ENCODE measurements at places on chromosomes 3 and 15.

DNA sequence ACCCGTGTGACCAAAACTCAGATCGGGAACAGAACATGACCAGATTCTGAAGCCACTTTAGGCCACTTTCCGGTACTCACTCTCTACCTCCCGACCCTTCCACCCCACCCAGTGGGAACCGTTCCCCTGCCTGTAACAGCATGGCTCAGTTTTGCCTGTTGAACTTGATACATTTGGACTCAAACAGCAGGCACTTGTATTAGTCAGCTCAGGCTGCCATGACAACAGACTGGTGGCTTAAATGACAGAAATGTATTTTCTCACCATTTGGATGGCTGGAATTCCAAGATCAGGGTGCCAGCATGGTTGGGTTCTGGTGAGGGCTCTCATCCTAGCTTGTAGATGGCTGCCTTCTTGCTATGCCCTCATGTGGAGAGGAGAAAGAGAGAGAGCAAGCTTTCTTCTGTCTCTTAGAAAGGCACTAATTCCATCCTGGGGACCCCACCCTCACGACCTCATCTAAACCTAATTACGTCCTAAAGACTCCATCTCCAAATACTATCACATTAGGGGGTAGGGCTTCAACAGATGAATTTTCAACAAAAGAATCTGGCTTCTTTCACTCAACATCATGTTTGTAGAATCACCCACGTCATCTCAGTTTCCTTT lies 9.3 kb upstream of the SSUH2 start:
- no peak overlapping the region for H3K27ac ChIP-seq
- no peak for DNase-seq
- no peak overlapping the region for H3K4me3 ChIP-seq
- H3K27me3 ChIP-seq: no peaks in the 10 kb centered on the region

- no peaks in the 10 kb centered on the region for H3K4me1 ChIP-seq
- no peaks in the 10 kb centered on the region for H3K36me3 ChIP-seq
- H3K27me3 ChIP-seq: no peaks in the 10 kb centered on the region
- no peak overlapping the region for H3K27ac ChIP-seq
- H3K4me3 ChIP-seq: no peak overlapping the region
Observed at GRCh38 chr15:35305946-35306345, 220.9 kb upstream of the NANOGP8 start.

DNA sequence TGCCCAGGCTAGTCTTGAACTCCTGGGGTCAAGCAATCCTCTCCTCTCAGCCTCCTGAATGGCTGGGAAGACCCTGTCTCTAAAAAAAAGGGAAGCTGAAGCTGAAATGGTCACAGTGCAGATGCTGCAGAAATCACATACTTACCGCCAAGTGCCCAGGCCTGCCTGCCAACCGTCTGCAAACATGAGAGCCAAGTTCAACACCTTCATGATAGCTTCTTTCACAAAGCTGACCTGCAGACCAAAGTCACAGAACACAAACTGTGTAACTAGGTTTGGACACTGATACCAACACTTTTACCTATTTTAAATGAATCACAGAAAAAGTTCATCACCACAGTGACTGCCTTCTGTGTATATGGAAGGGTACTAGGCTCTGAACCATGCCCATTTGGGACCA lies 22.8 kb upstream of the CYFIP1 start:
- H3K27ac ChIP-seq: no peak overlapping the region
- H3K36me3 ChIP-seq: no peaks in the 10 kb centered on the region
- H3K4me1 ChIP-seq: no peaks in the 10 kb centered on the region

- no peaks in the 10 kb centered on the region for H3K36me3 ChIP-seq
- no peaks in the 10 kb centered on the region for H3K27me3 ChIP-seq
- H3K4me1 ChIP-seq: peaks cover 10% of the 10 kb centered on the region
- no peak overlapping the region for H3K4me3 ChIP-seq
- no peak for DNase-seq
- no peak overlapping the region for H3K27ac ChIP-seq
Observed at GRCh38 chr3:110905121-110905520, 166.5 kb upstream of the NECTIN3 start.

DNA sequence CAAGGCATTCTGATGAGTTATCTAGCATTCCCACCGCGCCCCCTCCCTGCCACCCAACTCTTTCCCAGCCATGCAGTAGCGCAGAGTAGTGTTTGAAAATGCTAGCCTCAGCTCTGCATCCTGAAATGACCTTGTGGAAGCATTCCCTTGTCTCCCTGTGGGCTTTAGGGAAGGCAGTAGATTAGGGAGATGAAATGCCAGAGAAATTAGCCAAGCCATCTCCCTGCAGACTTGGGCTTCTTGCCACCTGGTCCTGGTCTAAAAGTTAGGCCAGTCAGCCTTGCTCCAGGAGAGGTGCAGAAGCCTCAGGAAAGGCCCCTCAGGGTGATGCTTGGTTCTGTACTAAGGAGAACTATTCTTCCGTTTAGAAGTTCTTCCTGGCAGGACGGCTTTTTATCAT lies 231.2 kb downstream of the CACNA2D3 start:
- no peak overlapping the region for H3K27ac ChIP-seq
- DNase-seq: no peak
- no peaks in the 10 kb centered on the region for H3K36me3 ChIP-seq
- no peaks in the 10 kb centered on the region for H3K27me3 ChIP-seq
- H3K4me3 ChIP-seq: no peak overlapping the region

DNA sequence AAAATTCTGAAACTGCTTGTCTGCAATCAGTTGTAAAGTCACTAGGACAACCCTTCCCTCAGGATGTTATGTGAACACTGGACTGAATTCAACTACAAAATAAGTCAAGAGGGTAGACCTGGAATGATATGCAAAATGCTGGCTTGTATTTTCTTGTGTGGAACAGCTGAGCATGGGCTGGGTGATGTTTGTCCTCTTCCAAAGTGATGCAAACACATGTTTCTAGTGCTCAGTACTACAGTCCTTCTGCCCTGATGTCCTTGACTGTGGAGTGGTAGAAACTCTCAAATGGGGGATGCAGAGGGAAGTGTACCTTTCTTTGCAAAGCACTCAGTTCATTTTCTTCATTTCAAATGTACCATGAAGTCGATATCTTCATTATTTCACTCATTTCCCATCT lies 258.6 kb downstream of the THSD4 start:
- no peaks in the 10 kb centered on the region for H3K27me3 ChIP-seq
- no peak for DNase-seq
- H3K4me3 ChIP-seq: no peak overlapping the region
- H3K27ac ChIP-seq: no peak overlapping the region
- no peaks in the 10 kb centered on the region for H3K4me1 ChIP-seq

- no peaks in the 10 kb centered on the region for H3K27me3 ChIP-seq
- no peak for DNase-seq
- H3K36me3 ChIP-seq: no peaks in the 10 kb centered on the region
- H3K27ac ChIP-seq: no peak overlapping the region
Observed at GRCh38 chr3:40639006-40639405, 114.2 kb downstream of the ZNF621 start.

DNA sequence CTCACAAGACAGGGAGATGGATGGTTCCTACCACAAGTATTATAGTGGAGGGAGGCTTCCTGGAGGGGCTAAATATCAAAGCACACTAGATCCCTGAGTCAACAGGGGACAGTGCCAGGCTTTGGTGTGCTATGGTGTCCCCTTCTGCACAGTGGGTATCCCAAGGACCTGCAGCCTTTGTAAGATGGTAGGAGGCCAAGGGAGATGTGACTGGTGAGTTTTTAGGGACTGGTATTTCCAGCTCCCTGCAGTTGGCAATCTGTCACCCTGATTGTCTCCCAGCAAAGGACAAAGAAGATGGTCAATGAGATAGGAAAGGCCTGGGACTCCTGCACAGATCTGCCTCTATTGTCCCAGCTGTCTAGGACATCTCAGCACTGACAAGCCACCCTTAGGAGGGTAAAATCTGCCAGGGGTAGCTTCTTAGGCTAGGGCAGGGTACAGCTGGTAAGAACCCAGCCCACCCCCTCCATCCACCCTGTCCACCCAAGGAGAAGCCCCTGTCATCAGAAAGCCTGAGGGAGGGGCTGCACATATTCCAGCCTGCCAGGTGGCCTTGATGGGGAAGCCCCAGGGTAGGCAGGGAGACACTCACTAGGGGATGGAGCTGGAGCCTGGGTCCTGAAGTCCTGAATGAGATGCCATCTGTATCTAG lies 631 bp downstream of the CYP1A1 start:
- H3K27me3 ChIP-seq: peaks cover 31% of the 10 kb centered on the region
- H3K4me1 ChIP-seq: peaks cover 3% of the 10 kb centered on the region
- H3K4me3 ChIP-seq: no peak overlapping the region
- no peak for DNase-seq
- H3K36me3 ChIP-seq: no peaks in the 10 kb centered on the region

GRCh38 chr15:79682285-79682684 lies 214.5 kb downstream of the MTHFS start:
- no peak overlapping the region for H3K4me3 ChIP-seq
- no peak overlapping the region for H3K27ac ChIP-seq
- DNase-seq: no peak
- H3K4me1 ChIP-seq: no peaks in the 10 kb centered on the region

DNA sequence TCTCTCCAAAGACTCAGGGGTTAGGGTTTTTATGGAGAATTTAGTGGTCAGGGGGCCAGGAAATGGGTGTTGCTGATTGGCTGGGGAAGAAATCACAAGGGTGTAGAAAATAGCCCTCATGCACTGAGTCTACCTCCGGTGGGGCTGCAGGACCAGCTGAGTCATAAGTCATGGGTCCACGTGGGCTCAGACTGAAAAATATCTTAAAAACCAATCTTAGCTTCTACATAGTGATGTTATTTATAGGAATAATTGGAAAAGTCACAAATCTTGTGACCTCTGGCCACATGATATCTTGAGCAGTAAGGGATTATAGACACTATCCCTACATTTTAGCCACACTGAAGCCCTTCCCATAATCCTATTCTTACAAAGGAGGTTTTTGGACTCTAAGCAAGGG lies 224.0 kb downstream of the DPH6 start:
- H3K27me3 ChIP-seq: no peaks in the 10 kb centered on the region
- no peak overlapping the region for H3K27ac ChIP-seq
- DNase-seq: no peak
- no peak overlapping the region for H3K4me3 ChIP-seq
- no peaks in the 10 kb centered on the region for H3K4me1 ChIP-seq
- H3K36me3 ChIP-seq: no peaks in the 10 kb centered on the region
